ENCODE measurements at places on chromosomes 3 and 15. TPM values are rescaled to one million over a fixed set of nuclear protein-coding genes. Genes with fewer than 3 reads are reported as not detected.

SV2B gene
- total RNA-seq: not detected

CPNE4 gene
- total RNA-seq: not detected

DNA sequence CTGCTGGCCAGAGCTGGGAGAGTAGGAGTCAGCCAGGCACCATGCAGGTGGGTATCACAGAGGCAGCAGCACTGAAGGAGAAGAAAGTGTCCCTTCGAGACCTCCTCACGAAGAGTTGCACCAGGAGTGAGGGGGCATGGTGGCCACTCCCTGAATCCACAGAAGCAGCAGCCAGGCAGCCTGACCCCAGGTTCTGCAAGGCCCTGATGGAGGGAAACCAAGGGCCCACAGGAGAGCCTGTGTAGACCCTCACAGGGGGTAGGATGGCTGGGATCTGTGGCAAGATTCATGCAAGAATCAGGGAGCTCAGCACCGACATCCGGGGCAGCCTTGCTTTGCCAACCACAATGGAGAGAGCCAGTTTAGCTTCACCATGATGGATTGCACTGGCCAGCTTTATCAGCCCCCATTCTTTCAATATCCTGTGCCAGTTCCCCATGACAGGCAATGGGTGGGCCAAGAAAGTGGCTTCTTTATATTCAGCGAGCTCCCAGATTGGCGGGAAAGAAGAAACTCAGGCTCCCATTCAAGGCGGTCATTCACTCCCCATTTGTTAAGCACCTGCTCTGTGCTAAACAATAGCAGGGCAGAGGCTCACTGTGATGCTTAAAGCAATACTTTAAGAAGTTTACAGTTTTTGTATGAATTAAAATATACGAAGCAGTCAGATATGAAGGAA, 33.5 kb upstream of the TBC1D21 start:
- no peak for DNase-seq

- DNase-seq: no peak
Measured at GRCh38 chr3:197431346-197431910, 124.3 kb downstream of the BDH1 start.

- DNase-seq: no peak
Measured at GRCh38 chr3:179760944-179761343, 108.1 kb downstream of the USP13 start.
